ENCODE measurements at places on chromosomes 11 and 22.

DNA sequence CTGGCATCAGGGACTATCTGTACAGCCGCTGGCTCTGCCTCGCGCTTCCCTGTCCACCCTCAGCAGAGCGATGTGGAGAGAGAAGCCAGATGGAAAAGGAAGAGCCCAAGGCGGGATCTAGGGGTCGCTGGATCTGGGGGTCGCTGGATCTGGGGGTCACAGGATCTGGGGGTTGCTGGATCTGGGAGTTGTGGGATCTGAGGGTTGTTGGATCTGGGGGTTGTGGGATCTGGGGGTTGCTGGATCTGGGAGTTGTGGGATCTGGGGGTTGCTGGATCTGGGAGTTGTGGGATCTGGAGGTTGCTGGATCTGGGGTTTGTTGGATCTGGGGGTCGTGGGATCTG lies 2.0 kb upstream of the MS4A10 start:
- no peak for DNase-seq

GRCh38 chr11:134530636-134531326 lies 118.7 kb upstream of the B3GAT1 start:
- no peak for DNase-seq

DNA sequence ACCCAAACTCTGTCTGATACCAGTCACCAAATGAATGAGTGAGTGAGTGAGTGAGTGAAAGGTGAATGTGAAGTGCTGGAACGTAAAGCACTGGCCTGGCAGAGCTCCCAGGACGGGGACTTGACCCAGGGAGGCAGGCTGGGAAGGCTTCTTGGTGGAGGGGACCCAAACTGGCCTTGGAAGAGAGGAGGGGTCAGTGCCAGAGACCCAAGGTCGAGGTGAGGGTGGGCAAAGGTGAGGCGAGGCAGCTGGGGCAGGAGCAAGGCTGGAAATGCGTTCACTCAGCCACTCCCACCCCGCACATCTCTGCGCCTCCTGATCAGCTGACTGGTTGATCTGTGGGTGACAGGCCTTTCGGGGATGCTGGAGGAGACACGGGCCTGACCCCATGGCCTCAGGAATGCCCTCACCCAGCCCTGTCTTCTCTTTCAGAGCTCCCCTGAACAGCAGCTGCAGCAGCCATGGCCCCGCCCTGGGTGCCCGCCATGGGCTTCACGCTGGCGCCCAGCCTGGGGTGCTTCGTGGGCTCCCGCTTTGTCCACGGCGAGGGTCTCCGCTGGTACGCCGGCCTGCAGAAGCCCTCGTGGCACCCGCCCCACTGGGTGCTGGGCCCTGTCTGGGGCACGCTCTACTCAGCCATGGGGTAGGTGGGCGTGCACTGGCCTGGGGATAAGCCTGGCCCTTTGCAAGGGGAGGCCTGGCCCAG lies 7.6 kb downstream of the TSPO start:
- no peak for DNase-seq

GRCh38 chr11:57432714-57433163 lies 5.8 kb upstream of the SLC43A3 start:
- DNase-seq: no peak

DNA sequence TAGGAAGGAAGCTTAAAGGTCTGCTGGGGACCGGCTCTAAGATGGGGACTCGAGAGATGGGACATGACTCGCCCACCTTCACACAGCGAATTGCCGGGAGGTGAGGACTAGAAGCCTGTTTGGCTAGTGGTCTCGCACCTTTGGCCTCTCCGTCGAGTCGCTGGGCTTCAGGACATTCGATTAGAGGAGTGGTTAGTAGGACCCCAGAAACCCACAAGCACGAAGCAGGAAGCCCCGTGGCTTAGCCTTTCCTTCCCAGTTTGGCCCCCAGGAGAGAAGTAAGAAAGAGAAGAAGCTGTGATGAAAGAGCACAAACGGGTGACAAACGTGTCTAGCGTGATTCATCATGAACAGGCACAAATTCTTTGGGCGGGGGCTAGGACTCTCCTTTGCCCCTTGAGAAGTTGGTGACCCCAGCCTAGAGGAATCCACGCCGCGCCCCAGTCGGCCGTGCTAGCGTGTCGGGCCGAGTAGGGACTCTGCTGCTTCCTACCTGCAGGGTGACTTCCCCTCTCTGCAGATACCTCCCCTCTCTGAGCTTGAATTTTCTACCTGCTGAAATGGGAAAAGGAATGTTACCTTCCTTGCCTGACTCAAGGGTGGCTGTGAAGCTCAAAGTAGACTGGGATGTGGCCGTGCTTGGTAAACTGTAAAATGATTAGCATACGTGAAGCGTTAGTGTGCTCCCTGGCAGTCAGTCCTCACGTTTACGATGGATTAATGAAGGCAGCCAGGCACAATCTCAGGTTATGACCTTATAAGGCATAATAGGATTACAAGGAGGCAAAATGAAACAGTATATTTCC lies 1.1 kb upstream of the ADM start:
- DNase-seq: no peak

DNA sequence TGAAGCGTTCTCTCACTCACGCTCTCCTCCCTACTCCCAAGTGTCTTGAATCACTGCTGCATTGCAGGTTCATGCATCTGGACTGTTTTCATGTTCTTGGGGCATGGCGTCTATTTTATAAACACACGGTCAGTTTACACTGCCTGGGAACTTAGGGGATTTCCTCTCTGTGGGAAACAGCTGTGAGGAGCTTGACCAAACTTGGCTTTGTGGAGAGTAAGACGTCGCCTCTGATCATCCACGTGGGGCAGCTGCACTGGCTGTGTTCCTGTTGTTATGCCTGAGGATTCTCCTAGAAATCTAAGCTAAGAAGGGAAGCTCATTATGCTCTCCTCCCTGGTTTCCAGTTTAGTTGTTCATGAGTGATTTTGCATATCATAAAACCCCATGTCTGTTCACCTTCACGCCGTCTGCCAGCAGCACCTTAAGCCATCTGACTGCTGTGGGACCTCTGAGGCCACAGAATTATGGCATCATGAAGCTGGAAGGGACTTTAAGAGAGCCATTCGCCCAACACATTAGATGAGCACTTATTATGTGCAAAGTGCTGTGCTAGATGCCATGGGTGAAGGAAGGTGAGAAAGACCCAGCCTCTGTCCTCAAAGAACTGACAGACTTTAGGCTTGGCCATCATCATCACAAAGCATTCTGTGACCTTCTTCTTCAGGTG lies 38.8 kb upstream of the POU2AF1 start:
- DNase-seq: no peak

GRCh38 chr11:134260503-134260902 lies 7.1 kb downstream of the ACAD8 start:
- no peak for DNase-seq

DNA sequence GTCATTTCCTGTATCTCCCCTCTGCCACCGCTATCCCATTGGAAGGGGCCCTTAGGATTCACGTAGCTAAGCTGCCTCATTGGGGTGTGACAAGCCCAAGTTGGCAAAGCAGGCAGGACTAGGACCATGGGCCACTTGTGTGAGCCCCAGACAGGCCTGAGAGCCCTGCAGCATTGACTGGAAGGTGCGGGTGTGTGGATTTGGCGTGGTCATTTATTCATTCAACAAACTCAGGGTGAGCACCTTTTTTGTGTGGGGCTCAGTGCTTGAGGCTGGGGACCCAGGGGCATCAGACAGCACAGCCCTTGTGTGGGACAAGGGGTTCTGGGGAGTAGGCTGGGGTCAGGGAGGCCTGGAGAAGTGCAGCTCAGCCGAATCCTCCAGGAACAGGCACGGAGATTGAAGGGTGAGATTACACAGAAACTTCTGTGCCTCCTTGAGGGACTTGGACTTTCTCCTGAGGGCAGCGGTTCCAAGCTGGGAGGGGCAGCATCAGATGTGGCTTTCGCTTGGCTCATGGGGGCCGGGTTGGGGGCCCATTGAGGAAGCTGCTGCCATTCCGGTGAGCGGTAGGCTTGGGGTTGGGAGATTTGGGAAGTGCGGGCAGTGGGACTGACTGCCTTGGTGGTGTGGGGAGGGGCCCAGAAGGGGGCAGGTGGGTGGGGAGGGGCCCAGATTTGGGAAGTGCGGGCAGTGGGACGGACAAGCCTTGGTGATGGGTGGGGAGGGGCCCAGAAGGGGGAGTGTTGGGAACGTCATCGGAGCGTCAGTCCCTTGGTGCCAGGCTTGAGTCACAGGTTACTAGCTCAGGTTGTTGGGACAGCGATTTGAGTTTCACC lies 11.9 kb downstream of the MGAT3 start:
- DNase-seq: no peak

DNA sequence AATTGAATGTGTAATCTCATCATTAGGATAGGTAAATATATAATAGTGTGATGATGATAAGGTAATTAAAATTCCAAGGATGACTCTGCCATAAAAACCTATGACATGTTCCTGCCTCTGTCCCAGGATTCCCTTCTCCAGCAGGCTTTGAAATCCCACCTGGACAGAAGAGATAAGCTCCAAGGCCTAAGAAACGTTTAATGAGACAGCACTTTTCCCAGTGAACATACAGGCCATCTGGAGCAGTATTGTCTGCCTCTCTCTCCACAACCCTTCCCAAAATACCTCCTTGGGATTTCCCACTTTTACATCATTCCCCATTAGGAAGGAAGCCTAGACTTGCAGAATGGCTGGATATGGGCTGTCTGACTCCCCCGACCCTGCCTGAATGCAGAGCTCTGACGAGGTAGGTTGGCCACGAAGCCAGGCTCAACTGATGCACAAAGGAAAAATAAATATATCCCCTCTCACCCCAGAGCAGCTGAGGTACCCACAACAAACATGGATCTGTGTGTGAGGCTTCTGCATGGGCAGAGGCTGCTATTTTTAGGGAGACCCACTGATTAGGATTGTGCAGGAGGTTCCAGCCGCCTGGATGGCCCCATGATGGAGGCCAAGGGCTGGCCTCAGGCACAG lies 71.0 kb downstream of the TMPRSS5 start:
- DNase-seq: no peak

DNA sequence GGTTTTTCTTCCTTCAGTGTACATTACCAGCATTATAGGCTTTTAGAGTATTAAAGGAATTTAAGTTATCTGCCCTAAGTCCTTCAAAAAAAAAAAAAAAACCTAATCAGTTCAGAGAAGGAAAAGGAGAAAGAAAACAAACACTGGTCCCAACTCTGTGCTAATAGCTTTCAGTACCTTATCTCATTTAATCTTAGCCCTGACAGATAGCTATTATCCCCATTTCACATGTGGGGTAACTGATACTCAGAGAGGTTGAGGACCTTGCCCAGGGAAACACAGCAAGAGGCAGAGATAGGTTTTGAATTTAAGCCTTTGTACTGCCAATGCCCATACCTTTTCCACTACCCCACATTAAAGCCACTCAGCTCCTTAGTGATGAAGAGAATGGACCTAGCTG lies 43.4 kb downstream of the FAT3 start:
- DNase-seq: no peak

GRCh38 chr11:122367809-122368231 lies 251.8 kb upstream of the BLID start:
- DNase-seq: no peak

- no peak for DNase-seq
Measured at GRCh38 chr11:73870261-73870660, 6.4 kb downstream of the COA4 start.

- no peak for DNase-seq
Measured at GRCh38 chr11:126112547-126112946, 49.9 kb upstream of the CDON start.

GRCh38 chr11:65390996-65391395 lies 4.6 kb downstream of the FRMD8 start:
- no peak for DNase-seq

DNA sequence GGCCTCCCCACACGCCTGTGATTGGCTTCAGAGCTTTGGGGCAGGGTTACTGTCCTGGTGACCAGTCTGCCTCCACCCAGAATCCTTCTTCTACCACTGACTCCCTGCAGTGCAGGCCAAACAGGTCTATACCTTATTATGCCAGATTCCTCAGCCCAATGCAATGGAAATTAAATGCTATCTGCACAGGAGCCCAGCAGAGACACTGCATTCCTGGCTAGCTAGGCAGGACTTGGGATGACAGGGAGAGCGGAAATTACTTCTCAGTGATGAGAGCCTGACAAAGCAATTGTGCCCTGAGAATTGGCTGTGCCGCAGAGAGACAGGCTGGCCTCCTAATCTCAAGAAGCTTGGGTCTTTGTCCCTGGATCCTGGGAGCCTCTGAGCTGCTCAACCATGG lies 143.8 kb upstream of the NCAM1 start:
- no peak for DNase-seq

DNA sequence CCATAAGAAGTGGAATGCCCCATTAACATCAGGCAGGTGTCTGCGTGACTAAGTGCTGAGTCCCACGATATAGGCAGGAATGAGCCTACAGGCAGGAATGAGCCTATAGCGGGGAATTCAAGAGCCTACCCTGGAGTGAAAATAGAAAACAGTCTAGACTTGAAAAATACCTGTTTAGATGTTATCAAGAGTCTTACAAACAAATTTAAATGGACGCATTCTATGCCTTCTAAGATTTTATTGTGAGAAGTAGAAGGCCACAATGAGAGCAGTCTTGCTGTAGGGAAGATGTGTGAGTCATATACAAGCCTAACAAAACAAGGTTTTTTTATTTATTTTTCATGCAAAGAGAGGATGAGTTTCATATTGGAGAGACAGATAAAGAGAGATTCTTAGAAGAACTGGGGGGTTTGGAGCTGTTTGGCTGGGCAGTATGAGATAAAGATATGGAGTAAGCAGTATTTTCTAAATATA lies 200.8 kb upstream of the ZC3H12C start:
- no peak for DNase-seq

DNA sequence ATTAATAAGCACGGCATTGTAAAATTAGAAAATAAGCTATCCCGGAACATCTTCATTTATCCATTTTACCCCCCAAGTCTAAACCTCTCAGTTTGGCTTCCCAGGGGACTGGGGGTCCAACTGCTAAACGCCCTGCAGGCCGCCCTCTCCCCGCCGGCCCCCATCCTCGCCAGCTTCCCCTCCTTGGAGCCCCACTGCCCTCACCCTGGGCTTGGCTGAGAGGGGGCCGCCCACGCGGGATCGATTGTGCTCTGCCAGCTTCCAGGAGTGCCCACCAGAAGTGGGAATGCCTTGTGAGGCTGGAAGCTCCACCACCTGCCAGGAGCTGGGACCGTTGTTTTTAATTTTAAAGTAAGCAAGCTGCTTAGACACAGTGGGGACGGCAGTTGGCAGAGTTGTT lies 353.5 kb downstream of the TBC1D22A start:
- DNase-seq: no peak

DNA sequence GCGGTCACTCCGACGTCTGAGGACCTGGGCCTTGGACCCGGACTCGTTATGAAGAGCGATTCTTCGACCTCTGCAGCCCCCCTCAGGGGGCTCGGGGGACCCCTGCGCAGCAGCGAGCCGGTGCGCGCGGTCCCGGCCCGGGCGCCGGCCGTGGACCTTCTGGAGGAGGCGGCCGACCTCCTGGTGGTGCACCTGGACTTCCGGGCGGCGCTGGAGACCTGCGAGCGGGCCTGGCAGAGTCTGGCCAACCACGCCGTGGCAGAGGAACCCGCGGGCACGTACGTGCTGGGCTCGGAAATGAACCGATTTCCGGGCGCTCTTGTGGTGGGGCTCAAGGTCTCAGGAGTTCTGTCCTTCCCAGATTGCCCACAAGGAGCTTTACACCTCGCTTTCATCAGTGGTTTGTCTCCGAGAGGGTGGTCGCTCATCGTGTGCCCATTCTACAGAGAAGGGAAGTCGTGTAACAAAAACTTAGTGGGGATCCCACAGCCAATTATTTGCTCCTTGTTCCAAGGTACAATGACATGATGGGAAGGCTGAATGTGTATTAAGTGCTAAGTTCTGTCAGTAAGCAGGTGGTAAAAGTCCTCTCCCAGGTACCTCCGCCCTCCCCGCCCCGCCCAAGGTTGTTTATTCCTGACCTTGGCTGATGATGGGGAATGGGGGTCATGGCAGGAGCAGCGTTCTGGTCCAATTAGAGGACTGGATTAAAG lies 695 bp downstream of the PEX26 start:
- DNase-seq: peak; percentile 15

GRCh38 chr22:24855794-24856193 lies 49.8 kb downstream of the SGSM1 start:
- DNase-seq: no peak
